ENCODE measurements at places on chromosomes 7 and 10.
A peak's percentile ranks its signal among the peaks of the same experiment; 100 is the strongest.

DNA sequence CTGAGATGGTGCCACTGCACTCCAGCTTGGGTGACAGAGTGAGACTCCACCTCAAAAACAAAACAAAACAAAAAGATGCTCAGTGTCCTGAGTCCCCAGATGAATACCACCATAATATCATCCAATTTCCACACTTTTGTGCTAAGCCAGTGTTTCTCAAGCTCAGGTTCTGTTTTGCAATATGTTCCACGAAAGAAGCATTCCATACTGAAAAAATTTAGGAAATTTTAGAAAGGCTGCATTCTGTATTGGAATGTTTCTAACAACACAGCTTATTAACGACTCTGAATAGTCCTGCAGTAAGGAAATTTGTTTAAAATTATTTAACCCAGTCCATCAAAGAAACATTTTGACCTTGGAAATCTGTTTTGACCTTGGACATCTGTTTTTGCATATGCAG lies 142.4 kb downstream of the EPC1 start:
- DNase-seq: no peak

DNA sequence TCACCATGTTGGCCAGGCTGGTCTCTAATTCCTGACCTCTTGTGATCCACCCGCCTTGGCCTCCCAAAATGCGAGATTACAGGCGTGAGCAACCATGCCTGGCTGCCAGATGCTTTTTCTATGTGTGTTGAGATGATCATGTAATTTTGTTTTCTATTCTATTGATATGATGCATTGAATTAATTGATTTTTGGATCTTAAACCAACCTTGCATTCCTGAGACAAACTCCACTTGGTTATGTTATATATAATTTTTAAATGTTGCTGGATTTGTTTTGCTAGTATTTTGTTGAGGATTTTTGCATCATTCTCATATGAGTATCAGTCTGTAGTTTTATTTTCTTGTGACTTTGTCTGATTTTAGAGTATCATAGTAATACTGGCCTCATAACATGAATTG lies 192.8 kb downstream of the ADK start:
- DNase-seq: no peak

DNA sequence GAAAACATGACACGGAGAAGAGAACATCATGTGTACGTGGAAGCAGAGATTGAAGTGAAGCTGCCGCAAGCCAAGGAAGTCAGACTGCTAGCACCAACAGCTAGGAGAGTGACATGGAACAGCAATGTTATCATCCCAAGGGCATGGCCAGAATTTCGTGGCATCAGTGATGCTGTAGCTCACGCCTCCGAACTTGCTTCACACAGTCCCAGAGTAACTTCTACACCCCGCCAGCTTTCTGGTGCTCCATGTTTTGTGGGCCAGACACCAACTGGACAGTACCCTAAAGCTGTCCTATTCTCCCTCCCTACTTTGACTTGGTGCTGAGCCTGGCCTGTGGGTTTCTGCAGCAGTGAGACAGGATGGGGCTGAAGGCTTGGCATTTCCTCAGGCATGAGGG lies 33.0 kb upstream of the EMX2 start:
- DNase-seq: no peak

DNA sequence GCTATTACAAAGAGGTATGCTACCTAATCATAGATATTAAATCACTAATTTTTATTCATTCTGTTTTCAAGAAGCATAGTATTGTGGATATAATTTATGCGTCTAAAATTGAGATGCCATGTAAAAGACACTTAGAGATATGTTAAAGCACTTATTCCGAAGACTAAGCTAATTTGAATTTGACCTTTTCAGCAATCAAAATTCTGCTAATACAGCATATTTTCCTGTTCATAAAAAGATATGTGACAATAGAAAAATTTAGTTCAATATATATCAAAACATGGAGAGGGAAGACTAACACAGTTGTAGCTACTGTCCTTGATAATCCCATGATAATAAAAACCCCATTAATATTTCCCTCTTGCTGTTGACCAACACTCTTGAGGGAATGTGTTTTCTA lies 386.6 kb upstream of the TEX47 start:
- DNase-seq: no peak

GRCh38 chr10:28298951-28299350 lies 3.9 kb downstream of the MPP7 start:
- peak; percentile 12 for DNase-seq

GRCh38 chr7:71612911-71613310 lies 481.0 kb downstream of the GALNT17 start:
- DNase-seq: no peak

GRCh38 chr10:47260505-47261111 lies 39.4 kb upstream of the GDF10 start:
- DNase-seq: peak; percentile 26

DNA sequence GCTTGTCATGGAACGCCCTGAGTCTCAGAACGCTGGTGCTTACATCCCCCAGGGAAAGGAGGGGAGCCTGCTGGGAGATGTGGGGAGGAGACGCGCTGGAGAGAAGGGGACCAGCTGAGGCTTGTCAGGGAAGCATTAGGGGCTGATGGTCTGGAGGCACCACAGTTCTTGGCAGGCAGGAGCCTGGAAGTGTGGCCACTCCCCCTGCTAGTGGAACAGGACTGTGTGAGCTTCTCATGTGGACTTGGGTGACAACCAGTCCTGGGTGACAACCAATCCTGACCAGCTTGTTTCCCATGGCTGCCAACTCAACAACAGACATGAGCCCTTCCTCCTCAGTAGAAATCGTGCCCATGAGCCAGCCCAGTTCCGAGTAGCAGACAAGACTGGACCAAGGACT lies 87.8 kb downstream of the SPDYE5 start:
- no peak for DNase-seq

GRCh38 chr10:96596422-96597407 lies 9.9 kb upstream of the TM9SF3 start:
- no peak for DNase-seq

DNA sequence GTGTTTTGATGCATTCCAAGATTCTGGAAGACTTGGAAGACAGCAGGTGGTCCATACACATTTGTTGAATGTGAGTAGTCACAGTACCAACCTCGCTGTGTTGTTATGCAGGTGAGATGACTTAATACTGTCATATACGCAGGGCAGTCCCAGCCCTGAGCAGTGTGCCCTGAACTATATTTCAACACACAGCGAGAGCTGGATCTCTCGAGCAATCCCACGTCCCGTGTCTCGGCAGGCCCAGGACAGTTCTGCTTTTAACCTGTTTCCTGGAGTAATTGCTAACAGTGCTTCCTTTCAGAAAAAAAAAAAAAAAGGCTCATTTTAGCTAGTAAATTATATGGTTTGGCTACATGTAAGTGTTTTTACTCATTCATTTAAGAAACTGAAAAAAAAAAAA lies 179.7 kb downstream of the PRKCQ start:
- no peak for DNase-seq

- DNase-seq: no peak
Observed at GRCh38 chr10:45602082-45602730, 70.4 kb downstream of the ZFAND4 start.

- peak; percentile 48 for DNase-seq
Observed at GRCh38 chr10:3782451-3783315, 2.3 kb downstream of the KLF6 start.

GRCh38 chr7:1638215-1638661 lies 31.8 kb upstream of the ELFN1 start:
- DNase-seq: no peak

DNA sequence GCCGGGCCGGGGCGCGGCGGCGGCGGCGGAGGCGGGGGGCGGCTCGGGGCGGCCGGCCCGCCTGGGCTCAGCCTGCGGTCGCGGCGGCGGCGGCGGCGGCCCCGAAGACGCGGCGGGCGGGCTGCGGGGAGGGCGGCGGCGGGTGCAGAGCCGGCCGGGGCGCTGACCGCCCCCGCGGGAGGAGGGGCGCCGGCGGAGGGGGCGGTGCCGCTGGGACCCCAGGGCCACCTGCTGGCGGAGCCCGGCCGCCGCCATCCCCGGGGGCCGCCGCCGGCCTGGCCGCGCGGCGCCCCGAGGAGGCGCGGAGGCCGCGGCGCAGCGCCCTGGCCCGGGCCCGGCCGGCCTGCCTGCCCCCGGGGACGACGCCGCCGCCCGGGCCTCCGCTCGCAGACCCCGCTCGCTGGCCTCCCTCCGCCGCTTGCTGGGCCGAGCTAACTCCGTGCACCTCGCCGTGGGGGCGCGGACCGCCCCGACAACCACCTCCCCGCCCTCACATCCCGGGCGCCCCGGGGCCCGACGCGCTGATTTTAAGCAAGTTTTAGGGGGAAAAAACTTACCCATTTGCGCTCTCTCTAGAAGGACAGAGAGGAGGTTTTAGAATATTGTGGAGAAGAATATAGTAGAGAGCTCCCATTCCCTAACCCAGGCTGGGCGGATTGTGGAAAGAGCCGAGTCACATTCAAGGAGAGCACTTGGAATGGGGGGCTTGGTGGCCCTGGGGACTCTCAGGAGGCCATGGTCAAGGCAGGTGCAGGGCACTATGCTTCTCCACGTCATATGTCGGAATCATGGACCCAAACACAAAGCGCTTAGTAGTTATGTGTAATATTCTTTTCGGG lies at the start of gene BEND7:
Gene BEND7, minus strand, starts transcription at position 140 of the 839 bp plus-strand sequence. CDS start 481 bp downstream, outside the sequence.
- DNase-seq: peak; percentile 30

- no peak for DNase-seq
Observed at GRCh38 chr10:14782691-14783363, 8.1 kb upstream of the FAM107B start.

DNA sequence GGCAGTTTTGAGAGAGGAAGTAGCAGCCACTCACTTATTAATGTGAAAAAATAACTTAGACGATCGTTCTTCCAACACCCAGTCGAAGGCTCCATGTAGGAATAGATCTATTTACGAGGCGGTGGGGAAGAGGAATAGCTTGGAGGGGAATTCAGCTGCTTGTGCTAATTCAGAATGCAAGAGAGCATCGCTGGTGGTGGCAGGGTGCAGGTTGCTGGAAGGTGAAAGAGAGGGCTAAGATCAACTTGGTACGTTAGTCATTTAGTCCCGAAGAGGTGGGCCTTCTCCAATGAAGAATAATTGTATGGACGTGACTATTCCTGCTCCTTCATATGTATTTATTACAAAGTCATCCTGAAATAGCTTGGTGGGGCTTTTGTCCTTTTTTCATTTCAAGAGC lies 98.5 kb downstream of the SEC23IP start:
- DNase-seq: no peak

DNA sequence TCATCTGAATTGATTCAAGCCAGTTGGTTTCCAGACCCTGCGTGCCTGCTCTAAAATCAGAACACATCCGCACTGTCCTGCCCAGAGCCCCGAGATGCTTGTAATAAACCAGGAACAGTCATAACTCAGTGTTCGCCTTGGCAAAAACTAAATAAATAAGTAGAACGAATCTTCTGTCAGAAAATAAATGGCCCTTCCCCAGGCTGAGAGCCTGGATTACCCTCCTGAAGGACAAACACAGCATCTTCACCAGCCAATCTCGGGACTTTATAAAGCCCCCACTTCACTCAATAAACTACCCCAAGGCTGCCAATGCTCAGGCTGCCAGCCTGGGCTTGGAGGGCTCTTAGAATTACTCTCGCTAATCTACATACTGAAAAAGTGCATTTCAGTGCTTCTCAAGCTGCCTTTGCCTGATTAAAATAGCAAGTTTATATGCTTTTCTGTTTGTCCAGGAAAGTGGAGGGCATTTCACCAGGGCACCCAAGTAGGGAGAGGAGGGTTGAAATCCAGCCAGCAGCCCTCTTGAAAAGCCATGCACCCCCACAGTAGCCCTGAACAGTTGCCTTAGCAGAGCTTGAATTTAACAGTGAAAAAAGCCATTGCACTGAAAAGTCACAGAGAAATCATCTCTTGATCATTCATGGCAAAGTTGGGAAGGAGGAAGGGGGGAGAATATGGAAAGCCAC lies 136.6 kb downstream of the CALN1 start:
- DNase-seq: no peak

DNA sequence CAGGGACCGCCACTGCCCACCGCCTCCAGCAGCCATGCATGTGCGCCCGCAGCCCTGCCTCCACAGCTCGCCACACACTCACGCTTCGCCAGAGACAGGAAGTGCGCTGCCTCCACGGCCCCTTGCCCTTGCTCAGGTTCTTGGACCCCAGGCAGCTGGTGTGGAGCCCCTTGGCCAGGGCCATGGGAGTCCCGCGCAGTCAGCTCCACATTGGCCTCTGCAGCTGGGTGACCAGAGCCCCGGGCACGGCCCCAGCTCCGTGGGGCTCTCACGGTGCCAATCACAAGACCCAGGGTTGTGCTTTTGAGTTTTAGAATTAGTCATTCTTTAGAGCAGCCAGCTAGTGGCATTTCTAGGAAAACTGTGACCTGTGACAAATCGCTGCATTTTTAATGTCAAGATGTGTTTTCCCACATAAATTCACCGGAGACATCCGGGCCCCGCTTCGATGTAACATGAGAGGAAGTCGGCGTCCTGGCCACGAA lies 4.3 kb upstream of the UTF1 start:
- DNase-seq: peak; percentile 42

DNA sequence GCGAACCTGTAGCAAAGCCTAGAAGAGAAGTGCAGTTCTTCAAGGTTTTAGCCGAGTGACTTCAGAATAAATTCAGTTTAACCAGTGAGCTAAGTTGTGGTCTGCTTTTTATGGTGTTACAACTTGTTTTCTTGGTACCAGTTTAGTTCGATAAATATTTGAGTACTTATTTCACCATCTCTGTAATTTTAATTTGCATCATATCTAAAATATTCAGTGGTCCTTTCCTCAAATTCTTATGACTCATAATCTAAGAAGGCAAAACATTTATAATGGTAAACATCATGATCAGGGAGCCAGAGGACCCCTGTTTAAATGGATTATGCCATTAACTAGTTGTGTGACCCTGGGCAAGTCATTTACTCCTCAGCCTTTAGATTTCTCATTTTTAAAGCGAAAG lies 4.1 kb upstream of the BMPER start:
- DNase-seq: no peak

- DNase-seq: no peak
Observed at GRCh38 chr7:125871431-125871830, 941.8 kb upstream of the POT1 start.

DNA sequence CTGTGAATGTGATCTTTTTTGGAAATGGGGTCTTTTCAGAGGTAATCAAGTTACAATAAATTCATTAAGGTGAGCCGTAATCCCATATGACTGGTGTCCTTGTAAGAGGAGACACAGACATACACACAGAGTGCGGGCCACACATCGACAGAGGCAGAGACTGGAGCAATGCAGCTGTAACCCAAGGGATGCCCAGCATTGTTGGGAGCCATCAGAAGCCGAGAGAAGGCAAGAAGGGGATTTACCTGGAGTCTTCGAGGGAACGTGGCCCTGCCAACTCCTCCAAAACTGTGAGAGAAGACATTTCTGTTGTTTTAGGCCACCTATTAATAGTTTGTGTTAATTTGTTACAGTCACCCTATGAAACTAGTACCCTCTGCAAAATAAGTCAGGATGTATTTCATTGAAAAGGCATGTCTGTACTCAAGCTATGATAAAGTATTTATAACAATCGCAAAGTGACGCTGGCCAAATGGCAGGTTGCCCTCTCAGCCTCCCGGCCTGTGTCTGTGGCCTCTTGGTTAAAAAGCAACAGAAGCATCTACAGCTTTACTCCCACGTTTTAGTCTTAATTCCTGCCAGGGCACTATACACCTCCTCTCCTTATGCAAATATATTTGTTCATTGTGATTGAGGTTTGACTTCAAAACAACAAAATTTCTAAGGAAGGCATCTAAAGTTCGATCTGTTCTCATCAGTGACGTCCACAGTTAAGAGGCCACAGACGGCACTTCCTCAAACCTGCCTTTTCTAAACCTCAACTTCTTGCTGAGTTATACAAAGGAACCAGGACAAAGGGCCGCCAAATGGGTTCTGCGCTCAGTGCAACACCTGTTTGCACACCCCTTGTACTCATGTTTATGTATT lies 46.8 kb downstream of the HIPK2 start:
- peak; percentile 15 for DNase-seq

GRCh38 chr10:6348096-6348874 lies 145.6 kb downstream of the PFKFB3 start:
- DNase-seq: peak; percentile 85

- DNase-seq: no peak
Observed at GRCh38 chr10:26448292-26448691, 10.2 kb downstream of the APBB1IP start.
